ENCODE measurements at places on chromosomes 12 and 14.

GRCh38 chr14:19902409-19902808 is 18.0 kb upstream of the OR4K5 start:
- no peak for DNase-seq

- no peak for DNase-seq
Observed at GRCh38 chr14:77489041-77489440, 9.6 kb downstream of the ISM2 start.

GRCh38 chr12:108305991-108306501 is 33.1 kb downstream of the CMKLR1 start:
- DNase-seq, result no peak

DNA sequence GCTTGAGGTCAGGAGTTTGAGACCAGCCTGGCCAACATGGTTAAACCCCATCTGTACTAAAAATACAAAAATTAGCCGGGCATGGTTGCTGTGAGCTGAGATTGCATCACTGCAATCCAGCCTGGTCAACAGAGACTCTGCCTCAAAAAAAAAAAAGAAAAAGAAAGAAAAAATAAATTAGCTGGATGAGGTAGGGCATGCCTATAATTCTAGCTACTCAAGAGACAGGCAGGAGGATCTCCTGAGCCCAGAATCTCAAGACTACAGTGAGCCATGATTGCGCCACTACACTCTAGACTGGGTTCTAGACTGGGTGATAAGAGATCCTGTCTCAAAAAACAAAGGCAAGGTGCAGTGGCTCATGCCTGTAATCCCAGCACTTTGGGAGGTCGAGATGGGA is 16.9 kb downstream of the PPP4R3A start:
- no peak for DNase-seq

GRCh38 chr12:55736780-55737580 is 5.9 kb upstream of the GDF11 start:
- peak; percentile 63 for DNase-seq

GRCh38 chr14:79448960-79449359 is 762.3 kb downstream of the DIO2 start:
- DNase-seq, result no peak

DNA sequence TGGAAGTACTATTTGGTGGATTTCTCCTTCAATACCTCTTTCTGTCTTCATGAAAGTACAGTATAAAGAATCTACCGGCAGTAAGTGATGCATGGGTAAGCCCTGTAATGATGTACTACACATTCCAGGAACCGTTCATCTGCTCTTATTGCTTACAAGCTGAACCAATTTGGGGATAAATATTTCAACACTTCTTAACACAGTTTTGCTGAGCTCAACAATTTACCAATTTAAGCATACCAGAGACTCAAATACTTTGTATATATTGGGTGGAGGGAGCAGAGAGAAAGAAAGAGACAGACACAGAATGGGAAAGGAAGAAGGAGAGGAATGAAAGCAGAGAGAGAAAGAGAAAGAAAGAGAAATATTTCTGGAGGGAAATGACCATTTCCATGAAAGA is 821.1 kb upstream of the FLRT2 start:
- no peak for DNase-seq

GRCh38 chr14:52068615-52069306 is at the start of gene NID2:
Gene NID2 (minus strand): TSS chr14:52069059. CDS start chr14:52068994, 65 bp downstream.
- DNase-seq, result peak; percentile 65

GRCh38 chr14:76891391-76891790 is 65.2 kb downstream of the LRRC74A start:
- DNase-seq, result no peak

- DNase-seq, result no peak
Observed at GRCh38 chr14:39734306-39734705, 302.1 kb upstream of the FBXO33 start.

- no peak for DNase-seq
Observed at GRCh38 chr12:45688183-45688582, 41.3 kb upstream of the ARID2 start.

DNA sequence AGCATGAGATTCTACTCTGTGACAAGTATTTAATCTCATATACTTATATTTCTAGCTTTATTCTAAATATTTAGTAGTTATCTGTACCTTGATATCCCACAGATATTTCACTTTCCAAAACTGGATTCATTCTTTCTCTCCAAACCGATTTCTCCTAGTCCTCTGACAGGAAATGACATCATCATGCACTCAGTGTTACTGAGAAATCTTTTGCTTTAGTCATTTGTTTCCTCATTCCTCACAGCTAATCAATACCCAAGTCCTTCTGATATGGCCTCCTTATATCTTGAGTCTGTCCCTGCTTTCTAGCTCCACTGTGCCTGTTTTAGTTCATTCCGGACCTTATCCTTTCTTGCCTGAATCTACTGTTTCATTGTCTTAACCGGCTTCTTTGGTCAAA is 39.4 kb upstream of the E2F7 start:
- no peak for DNase-seq

Measured in GM20000 (cell line).